ENCODE measurements at places on chromosomes 2 and 18.
A peak's percentile ranks its signal among the peaks of the same experiment; 100 is the strongest.

DNA sequence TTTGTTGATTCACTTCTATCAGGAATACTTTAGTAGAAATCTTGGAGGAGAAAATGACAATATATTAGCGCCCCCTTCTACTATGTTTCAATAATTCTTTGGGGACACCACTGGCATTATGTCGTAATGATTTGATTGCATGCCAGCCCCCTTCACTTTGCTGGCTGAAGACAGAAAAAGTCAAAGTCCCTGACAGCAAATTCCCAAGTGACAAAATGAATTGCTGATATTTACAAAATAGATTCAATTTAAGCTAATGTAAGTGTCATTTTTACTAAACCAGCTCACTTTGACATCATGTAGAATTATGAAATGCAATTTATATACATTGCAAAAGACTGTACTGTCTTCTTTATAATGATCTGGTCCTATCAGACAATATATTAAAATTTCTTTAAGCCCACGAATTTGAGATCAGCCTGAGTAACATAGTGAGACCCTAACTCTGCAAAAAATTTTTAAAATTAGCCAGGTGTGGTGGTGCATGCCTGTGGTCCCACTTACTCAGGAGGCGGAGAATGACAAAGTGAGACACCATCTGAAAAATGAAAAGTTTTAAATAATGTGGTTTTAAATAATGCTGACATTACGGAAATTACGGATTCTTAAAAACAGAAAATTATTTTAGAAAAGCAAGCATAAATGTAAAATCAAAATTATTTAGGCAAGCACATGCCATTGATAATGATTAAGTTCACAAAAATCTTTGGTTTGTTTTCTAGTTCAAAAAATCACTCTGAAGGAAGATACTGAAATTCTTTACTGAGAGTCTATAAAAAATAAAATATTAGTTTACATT, 520.1 kb upstream of the PKDCC start:
- no peak for DNase-seq

DNA sequence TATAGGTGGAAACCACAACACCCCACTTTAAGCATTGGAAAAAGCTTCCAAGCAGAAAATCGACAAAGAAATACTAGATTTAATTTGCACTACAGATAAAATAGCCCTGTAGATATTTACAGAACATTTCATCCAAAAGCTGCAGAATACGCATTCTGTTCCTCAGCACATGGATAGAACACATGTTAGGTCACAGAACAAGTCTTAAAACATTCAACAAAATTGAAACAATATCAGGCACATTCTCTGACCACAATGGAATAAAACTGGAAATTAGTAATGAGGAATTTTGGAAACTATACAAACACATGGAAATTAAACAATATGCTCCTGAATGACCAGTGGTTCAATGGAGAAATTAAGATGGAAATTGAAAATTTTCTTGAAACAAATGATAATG, 27.8 kb upstream of the XDH start:
- no peak for DNase-seq

GRCh38 chr2:107466984-107467773, 359.5 kb upstream of the RGPD4 start:
- DNase-seq = no peak

- no peak for DNase-seq
Observed at GRCh38 chr2:42850016-42850805, 57.8 kb upstream of the HAAO start.

DNA sequence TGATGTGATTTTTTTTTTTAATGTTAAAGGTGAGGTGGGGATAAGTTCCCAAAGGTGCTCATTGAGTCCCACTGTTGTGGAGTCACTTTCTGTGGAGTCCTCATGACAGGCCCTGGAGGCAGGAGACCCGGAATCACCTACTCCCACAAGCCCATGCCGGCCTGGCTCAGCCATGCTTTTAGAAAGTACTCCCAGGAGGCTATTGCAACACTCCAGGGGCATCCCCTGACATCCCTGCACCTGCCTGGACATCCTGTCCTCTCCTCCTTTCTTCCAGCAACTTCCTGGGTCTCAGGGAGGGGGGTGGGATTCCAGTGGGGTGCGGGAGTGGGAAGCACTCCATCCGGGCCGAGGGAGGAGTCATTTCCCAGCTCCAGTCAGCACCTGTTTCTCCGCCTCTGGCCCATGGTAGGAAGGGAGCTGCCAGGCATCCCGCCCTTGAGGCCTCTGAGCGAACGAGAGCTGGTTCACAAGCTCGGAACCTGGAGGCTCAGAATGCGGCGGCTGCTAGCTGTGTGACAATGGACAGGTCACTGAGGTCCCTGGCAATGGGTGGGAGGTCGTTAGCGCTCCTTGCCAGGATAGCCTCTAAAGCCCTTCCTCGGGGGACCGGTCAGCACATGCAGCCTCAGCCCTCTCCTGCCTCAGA, 163.9 kb upstream of the ID2 start:
- peak; percentile 14 for DNase-seq

DNA sequence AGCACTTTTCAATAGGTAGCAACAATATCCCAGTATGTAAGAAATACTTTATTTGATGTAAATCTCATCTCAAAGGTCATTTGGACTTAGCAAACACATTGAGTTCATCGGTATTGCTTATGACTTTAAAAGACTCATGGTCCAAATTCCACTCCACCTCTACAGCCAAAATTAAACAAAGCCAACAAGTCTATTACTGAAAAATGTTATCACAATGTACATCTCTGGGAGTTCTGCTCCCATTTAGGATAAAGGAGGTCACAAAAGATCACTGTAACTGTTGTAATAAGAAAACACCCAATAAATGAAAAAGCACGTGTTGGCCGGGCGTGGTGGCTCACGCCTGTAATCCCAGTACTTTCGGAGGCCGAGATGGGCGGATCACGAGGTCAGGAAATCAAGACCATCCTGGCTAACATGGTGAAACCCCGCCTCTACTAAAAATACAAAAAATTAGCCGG, 50.0 kb downstream of the ESCO1 start:
- DNase-seq = no peak

- DNase-seq = no peak
Observed at GRCh38 chr2:171858397-171858958, 35.6 kb downstream of the SLC25A12 start.

- DNase-seq = no peak
Observed at GRCh38 chr2:159137511-159138241, 148.8 kb downstream of the WDSUB1 start.

DNA sequence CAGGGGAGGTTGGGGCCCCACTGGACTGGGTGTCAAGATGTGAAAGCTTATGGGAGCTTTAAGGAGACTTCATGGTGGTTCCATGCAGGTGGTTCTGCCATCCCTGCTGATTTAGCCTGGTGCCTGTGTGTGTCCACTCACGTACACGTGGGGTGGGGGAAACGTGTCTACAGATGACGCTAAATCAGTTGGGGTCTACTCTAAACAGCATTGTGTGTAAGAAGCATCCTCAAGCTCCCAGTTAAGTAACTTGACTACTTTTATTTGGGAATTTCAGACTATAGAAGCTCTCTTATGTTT, 47.1 kb downstream of the BCL2L11 start:
- no peak for DNase-seq

- no peak for DNase-seq
Observed at GRCh38 chr2:152051436-152051835, 47.4 kb downstream of the CACNB4 start.

- no peak for DNase-seq
Observed at GRCh38 chr2:234241656-234242458, 191.4 kb downstream of the SPP2 start.

GRCh38 chr2:29700560-29700959, 220.8 kb downstream of the ALK start:
- no peak for DNase-seq

- DNase-seq = no peak
Observed at GRCh38 chr18:55185391-55185790, 226.1 kb upstream of the CCDC68 start.

DNA sequence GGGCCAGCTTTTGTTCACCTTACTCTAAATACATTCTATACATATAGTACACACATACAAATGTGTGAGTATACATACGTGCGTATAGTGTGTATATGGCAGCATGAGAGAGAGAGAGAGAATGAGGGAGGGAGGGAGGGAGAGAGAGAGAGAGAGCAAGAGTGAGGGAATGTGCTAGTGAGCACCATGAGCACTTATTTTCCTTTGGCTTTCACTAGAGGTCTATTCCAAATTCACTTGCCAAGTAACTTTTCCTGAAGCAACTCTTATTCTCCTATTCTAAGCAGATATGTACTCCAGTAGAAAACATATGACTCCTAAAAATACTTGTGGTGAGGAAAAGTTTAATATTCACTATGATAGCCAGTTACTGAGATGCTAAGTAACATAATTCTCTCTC, 85.7 kb downstream of the COBLL1 start:
- no peak for DNase-seq

- no peak for DNase-seq
Observed at GRCh38 chr18:22691946-22692710, 241.0 kb upstream of the RBBP8 start.

- DNase-seq = no peak
Observed at GRCh38 chr2:152611458-152612231, 105.6 kb downstream of the PRPF40A start.

DNA sequence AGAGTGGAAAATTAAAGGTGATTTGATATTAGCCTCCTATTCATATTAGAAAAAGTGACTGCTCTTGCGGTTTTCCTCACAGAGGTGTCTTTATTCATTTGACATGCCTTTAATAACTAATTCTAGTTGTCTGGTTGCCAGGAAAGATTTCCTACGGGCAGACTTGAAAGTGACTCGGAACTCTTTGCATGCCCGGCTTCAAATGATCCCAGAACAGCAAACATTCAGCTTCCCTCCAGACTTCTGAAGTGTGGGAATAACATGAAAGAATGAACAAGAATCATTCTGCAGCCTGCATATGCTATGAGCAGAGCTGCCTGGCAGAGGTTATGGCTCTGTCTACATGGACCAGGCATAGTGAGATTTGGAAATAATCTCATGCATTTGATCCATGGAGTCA, 89.6 kb upstream of the PKDCC start:
- no peak for DNase-seq

DNA sequence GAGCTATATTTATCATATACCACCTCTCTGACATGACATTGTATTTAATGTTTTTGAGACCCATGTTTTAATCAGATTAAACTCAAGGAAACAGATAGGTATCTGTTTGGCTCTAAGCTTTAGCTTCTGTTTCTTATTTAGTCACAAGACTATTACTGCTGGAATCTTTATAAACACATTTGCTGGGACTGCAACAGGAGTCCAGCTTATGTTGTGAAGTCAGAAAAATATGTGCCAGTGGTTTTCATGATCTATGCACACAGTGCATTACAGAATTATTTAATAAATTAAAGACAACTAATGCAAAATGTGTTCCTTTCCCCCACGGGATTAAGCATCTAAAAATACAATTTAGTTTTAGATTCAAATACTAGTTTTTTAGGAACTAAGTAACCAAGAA, 338.9 kb downstream of the ZEB2 start:
- DNase-seq = no peak

DNA sequence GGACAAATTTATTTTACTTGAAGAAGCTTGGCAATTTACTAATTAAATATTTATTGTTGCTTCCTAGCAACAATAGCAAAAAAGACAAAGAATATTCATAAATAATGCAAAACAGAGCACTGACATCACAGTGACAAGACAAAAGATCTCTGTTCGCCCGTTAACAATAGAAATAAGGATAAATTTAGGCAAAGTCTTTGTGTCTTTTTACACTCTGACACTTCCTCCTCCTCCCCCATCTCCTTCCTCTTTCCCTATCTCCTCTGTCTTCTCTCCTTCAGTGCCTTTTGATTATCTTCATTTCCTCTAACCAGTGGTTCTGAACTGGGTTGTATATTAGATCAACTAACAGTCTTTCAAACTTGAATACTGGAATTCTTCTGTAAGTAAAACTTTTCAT, 808.4 kb downstream of the ERBB4 start:
- DNase-seq = no peak

GRCh38 chr2:221189431-221190067, 382.6 kb downstream of the EPHA4 start:
- no peak for DNase-seq

DNA sequence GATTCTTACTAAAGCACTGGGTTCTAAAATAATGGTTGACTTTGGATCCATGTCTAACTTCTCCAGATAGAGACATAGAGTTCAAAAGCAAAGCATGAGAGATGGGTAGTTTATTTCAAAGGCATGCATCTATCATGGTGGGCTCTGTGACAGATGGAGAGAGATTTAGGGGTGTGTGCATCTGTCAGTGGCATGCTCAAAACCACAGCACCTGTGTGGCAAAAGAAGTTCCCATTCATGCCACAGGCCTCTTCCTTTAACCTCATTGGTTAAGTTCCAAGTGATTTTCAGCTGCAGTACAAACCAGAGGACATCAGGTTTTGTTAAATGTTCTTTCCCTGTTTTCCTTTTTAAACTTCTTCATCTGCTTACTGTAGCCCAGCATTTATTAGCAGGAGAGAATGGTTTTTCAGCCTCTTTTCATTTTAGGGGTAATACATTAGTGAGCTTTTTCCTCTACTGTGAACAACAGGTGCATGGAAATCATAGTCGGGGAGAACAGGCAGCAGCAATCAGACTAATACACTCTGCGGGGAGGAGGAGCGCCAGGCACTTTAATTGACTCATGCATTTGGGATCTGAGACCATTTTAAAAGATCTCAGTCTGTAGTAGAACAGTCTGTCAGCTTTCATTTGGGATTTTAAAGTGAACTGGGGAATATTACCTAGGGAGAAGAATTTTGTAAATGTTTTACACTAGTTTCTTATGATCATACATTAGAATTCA, 52.4 kb upstream of the UPP2 start:
- DNase-seq = no peak

DNA sequence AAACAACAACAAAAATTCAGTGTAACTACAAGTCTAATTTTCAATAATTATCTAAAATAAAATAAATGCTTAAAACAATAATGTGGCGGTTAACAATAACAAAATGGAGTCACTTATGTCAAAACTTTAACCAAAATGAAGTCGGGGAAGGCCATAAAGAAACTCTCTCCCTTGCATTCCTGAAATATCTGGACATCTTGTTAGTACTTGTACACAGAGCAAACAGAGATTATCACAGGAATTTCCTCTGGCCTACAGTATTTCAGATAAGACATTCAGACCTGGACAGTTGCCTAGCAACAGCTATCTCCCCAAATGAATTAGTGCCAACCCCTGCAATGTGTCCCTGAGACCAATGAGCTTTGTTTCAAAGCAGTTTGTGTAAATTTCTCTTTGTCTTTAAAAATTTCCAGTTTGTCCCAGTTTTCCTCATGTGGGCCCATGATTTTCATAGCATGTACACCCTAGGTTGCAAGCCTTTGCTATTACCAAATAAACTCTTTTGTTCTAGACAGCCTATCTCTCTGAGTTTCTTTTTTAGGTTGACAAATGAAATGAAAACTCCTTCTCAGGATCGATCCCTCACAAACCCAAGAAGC, 68.6 kb downstream of the EXOC6B start:
- DNase-seq = no peak
